ENCODE measurements at places on chromosomes 11 and 22.

GRCh38 chr11:32200136-32200847 lies 109.4 kb downstream of the RCN1 start:
- DNase-seq = no peak

DNA sequence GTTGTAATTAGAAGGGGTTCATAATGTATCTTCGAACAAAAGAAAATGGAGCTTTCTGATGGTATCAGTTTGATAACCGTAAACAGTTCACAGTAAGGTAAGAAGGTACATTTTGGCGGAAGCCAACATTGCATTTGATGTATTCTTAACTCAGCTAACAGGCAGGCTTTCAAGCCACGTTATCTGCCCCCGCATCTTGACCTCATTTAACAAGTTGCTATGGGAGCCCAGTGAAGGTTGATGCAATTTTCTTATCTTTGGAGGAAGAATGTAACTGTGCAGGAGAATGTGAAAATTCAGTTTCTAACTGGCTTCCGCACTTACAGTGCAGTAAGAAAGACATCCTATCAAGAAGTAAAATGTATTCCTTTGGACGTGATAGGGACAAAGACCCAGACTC lies 110.6 kb downstream of the ETS1 start:
- DNase-seq = peak; percentile 46

- no peak for DNase-seq
Measured at GRCh38 chr11:120061036-120061760, 76.7 kb downstream of the TRIM29 start.

DNA sequence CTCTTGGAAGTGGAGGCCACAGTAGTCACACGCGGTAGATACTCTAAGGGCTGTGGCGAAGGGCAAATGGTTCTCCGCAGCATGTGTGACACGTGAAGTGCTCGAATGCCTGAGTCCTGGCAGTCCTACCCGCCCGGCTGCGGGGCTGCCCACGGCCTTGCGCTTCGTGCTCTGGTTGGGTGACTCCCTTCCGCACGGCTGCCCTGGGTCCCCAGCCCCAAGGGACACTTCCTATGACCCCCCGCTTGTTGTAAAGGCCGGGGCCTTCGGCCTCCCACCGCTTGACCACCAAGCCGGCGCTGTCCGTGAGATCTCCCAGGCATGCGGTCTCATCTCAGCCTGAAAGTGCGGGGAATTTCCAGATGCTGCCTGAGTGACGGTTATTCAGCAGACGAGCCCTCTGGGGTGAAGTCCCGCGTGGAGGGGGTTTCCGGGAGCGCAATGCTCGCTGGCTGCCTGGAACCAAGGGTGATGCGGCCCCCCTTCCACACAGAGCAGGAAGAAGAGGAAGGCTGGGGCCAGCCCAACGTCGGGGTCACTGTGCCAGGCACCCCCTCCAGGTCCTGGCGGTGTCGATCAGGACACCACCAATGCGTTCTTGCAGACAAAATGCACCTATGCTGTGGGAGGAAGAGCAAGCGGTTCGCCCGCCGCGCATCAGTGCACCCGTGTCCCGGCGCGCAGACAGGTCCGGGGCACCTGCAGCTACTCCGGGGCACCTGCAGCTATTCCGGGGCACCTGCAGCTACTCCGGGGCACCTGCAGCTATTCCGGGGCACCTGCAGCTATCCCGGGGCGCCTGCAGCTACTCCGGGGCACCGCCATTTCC lies 171.2 kb downstream of the OPCML start:
- no peak for DNase-seq

- DNase-seq = no peak
Measured at GRCh38 chr11:95145430-95146060, 55.9 kb downstream of the ENDOD1 start.

GRCh38 chr11:45649544-45650165 lies 15.8 kb downstream of the CHST1 start:
- DNase-seq = no peak
